T-helper 9 cell (primary cell): ENCODE measurements at places on chromosomes 4 and X.
A peak's percentile ranks its signal among the peaks of the same experiment; 100 is the strongest.

DNA sequence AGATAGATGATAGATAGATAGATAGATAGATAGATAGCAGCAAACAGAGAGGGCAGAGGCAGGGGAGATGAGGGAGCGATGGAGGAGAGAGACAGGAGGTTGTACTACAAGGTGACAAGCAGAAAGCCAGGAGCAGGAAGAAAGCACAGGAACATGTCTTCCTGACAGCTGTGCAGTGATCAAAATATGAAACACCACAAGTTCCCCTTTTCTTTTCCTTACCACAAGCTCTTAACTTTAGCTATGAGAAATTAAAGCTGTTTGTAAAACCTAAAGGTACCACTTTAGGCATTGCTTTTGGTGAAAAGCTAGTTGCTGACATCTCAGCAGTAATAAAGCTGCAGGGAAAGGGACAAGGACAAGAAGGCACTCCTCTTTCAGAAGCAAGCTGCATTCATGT, 9.1 kb upstream of the MAGED4B start:
- DNase-seq = no peak

- DNase-seq = no peak
Measured at GRCh38 chrX:107747596-107748161, 27.9 kb downstream of the TSC22D3 start.

DNA sequence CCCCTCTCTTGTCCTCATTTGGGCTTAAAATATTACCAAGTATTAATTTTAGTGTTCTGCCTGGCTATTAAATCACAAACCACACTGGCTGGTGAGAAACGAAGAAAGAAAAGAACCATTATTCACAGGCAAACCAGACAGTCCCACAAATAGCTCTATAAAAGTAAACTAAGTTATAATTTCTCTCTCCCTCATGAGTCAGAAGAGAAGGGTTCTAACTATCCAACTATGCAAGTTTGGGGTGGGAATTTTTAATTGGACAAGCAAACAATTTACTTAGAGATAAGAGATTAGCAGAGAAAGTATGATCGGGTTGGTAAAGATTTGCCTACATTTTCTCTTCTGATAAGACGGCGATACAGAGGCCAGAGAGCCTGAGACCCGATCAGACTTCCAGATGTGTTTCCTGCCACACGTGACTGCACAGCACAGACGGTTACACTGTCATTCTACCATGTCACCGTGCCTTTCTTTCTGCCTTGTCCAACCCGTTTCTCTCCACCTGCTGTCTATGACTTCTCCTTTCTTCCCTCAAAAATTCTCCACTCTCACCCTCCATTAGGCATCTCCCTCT, 52.3 kb downstream of the MEPE start:
- no peak for DNase-seq

DNA sequence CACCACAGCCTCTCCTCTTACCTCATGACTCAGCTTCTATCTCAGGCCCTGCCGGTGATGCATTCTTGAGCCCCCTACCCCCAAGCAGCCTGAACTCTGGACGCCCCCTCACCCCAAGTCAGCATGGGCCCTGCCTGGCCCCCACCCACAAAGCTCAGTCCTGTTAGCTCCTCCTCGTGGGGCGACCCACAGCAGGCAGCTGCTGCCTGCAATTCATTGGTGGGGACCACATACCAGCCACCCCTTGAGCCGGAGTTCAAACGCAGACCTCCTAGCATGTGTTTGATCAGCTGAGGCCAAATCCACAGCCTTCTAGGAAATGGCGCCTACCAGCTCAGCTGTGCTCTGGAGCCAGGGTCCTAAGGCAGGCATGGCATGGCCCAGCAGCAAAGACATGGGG, 111.8 kb downstream of the EFNB1 start:
- no peak for DNase-seq

GRCh38 chr4:48578132-48578968, 88.3 kb downstream of the ZAR1 start:
- peak; percentile 36 for DNase-seq

DNA sequence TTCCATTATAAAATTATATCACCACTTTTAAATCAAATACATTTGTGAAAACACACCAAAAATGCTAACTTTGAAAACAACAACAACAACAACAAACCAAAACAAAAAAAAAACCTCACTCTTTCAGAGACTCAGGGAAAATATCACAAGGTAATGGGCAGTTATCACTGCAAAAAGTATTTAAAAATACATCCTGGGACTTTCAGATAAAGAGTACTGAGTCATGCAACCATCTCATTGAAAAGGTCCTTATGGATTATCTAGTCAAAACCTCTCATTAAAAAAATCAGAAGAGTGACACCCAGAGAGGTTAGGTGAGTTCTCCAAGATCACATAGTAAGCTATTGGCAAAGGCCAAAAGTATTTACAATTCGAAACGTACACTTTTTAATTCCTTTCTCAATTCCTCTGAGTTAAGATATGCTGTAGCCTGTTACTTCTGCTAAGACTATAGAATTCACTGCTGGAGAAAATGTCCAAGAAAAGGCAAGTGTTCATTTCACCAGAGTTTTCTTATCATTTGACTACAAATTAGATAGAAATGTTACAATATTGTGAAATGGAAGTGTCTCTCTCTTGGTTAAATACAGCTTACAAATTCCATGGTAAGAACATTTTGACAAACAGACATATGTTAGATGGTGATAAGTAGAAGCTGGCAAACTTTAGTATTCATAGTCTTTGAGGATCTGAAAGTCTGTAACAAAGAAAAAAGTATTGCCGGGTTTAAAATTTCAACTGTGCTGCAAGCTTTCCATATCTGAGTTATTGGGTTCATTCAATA, 9.3 kb downstream of the STX18 start:
- no peak for DNase-seq

GRCh38 chrX:83508006-83508405, at the start of gene POU3F4:
Gene POU3F4, plus strand, starts transcription at chrX:83508290. Its CDS starts 35 bp downstream, at chrX:83508325.
- DNase-seq = no peak

DNA sequence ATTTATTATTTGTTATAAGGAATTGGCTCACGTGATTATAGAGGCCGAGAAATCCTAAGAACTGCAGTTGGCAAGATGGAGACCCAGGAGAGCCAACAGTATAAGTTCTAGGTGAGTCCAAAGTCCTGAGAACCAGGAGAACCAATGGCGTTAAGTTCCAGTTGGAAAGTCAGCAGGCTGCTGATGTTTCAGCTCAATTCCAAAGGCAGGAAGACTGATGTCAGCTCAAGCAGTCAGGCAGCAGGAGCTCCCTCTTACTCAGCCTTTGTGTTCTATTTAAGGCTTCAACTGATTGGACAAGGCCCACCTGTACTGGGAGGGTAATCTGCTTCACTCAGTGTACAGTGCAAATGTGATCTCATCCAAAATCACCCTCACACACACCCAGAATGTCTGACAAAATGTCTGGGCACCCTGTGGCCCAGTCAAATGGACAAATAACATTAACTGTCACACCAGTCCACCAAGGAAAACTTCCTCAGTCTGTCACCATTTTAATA, 30.8 kb upstream of the TBL1X start:
- no peak for DNase-seq

DNA sequence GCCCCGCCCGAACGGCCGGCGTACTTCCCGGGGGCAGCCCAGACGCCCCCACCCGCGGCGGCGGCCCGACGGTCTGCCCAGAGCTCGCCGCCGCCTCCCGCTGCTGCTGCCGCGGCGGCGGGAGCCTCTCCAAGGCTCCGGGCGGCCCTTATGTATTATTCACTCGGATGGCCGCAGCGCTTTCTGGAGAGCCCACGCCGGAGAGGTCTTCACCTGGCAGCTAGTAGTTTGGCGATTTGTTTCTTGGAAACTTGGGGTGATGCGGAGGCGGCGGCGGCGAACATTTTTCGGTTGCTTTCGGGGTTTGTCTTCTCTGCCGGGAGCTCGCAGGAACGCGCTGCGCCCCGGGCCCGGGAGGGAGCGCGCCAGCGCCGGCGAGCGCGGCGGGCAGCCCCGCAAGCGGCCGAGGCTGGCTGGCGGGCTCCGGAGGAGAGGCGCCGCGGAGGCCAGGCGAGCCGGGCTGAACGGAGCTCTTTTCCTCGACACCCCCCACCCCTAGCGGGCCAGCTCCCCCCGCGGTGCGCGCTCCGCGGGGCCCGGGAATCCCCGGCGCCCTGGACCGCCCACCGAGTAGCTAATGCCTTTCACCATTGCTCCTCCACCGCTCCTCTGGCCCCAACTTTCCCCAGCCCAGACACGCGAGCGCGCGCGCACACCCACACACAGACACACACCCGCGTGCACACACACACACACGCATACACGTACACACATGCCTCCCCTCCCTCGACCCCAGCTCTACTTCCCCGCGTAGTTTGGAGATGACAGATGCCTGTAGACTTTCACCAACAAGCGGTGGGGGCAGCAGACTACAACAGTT, 113.5 kb downstream of the DHX15 start:
- no peak for DNase-seq

GRCh38 chrX:31012509-31013025, 59.3 kb downstream of the FTHL17 start:
- no peak for DNase-seq

- no peak for DNase-seq
Measured at GRCh38 chr4:48546336-48546735, 56.3 kb downstream of the ZAR1 start.

DNA sequence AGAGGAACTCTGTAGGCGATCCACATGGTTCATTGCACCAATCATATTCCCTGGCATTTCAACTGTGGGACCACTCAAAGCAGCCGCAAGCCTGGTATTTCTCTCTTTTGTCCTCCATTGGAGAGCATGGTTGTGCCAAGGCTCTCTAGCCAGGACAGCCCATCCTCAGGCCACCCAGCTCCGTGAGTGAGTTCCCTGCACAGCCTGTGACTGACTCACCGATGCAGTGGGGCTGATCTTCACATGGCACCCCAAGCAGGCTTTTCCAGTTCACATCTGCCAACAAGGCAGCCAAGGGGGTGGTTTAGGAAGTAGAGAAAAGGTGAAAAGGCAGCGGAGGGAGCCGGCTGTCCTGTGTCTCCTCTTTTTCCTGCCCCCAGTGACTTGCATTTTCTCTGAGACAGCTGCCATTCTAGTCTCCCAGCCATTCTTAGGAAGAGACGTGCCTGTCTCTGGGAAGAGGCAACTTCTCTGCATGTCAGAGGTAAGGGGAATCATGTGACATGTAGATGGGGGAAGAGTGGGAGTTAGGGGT, 69.2 kb downstream of the MID1IP1 start:
- DNase-seq = no peak

- DNase-seq = no peak
Measured at GRCh38 chrX:55142919-55143310, 54.1 kb downstream of the PAGE2 start.

GRCh38 chr4:8917868-8918783, 46.5 kb upstream of the HMX1 start:
- DNase-seq = peak; percentile 37

GRCh38 chrX:151982222-151982621, 7.7 kb upstream of the GABRE start:
- no peak for DNase-seq

DNA sequence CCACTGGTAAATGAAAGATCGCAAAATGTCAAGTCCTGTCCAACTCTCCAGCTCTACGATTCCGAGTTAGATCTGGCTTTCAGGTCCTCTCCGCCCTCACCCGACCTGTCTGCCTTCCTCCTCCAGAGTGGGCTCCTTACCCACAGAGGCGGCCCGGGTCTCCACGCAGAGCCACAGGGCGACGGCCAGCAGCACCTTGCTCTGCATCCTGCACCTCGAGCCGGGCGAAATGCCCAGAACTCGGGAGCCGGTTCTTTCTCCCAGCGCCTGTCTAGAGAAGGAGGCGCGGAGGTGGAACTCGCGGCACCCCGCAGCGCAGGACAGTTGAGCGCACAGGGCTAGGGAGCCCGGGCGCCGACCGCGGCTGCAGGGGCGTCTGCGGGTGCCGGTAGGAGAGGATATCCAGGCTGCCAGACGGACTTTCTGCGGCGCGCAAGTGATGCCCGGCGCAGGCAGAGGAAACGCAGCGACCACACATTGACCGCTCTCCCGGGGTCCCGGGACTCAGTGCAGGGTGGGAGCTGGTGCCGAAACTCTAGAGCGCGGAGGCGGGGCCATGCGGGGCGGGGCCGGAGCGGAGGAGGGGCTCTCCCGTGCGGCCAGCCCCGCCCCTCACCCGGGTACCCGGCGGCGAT, at the start of gene KDR:
Gene KDR, minus strand, starts transcription at position 509 of the 635 bp plus-strand sequence. Its CDS starts 302 bp downstream, at position 207.
- DNase-seq = no peak

DNA sequence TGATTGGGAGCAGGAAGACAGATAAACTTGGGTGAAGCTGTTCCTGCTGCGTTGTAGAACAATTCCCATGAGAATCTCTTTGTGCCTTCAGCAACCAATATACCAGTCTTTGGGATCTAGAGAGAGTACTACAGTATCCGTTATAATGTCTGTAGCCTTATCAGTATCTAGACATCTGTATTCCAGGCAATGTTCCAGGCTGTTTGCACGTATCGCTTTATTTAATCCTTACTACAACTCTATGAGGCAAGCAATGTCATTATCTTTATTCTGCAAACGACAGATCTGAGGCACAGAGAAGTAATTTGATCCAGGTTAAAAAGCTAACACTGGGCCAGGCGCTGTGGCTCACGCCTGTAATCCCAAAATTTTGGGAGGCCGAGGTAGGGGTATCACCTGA, 251.6 kb downstream of the ARHGAP24 start:
- DNase-seq = no peak

GRCh38 chr4:70488748-70489147, 16.8 kb downstream of the MUC7 start:
- no peak for DNase-seq

DNA sequence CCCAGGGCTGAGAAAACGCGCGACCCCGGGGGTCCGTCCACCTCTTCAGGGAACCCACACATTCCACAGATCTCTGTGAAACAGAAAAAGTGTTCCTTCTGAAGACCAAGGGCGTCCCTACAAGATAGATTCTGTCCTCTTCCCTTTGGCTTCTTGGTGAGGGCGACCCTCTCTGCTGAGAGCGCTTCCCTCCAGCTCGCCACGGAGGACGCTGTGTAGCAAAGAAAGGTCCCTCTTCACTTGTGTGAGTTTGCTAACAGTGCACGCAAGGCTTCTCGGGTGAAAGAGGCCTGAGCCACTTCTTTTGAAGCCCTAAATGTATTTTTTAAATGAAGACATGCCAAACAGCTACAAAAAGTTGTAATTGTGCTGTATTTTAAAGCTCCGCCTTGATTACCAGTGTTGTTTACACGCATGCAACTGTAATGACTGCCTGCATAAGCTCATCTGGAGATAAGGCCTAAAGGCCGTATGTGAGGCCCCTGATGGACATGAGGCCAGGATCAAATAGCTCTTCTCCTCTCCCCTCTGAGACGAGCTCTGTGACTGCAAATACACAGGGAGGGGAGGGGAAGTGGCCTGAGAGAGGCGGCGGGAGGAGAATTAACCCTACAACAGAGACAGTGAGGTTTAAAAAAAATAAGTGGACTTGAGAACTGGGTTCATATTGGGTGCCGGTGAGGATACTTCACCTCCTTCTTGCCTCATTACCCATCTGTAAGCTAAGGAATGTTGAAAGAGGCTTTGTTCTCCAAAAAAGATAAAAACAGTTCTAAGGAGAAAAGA, 95.5 kb downstream of the SOWAHB start:
- DNase-seq = no peak
